Mesenteric fat pad (tissue), 1 donor: ENCODE measurements at places on chromosomes 11 and 22. TPM values are rescaled to one million over a fixed set of nuclear protein-coding genes. Genes with fewer than 3 reads are reported as not detected.
A peak's percentile ranks its signal among the peaks of the same experiment; 100 is the strongest.

DNA sequence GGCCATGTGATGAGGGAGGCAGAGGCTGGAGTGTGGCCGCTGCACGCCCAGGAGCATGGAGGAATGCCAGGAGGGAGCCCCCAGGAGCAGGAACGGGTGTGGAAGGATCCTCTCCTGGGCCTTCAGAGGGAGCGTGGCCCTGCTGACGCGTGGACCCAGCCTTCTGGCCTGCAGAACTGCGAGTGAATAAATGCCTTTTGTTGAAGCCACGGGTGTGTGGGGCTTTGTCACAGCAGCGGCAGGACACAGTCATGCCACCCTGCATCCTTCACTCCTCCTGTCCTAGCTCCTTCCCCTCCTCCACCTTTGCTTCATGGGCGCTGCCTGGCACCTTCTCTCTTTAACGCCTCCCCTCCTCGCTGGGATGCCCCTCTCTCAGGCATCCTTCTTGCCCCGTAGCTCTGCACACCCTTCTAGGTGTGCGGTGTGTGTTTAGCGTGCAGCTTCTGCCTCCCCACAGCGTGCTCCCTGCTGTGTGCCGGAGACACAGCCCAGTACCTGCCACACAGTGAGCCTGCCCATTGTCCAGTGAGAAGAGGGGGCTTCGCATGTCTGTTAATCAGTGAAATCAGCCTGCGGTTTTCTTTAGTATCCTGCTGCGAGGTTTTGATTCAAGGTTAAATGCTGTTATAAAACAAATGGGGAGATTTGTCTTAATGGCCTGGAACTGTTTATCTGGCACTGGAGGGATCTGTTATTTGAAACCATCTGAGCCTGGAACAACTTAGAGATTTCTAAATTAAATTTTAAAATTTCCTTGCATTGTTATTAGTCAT is 459.6 kb downstream of the TBC1D22A start:
- peak; percentile 59 for DNase-seq

DNA sequence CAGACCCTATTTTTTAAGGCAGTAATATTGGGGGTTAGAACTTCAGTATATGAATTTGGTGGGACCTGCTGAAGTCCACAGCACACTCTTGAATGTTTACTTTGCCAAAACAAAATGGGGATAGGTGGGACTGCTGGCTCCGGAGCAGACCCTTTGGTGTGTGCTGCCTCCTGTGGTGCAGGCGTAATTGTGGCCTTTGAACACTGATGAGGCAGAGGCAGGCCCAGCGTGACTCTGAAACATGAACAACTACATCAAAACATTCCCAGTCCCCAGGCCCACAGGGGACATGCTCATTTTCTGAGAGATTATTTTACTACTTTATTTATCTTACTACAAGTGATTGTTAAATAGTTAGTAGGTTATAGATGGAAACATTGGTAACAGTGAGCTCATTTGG is 225.0 kb upstream of the TBCEL start:
- DNase-seq = no peak

- no peak for DNase-seq
Observed at GRCh38 chr11:102846292-102846691, 2.9 kb upstream of the MMP3 start.

- DNase-seq = peak; percentile 72
Observed at GRCh38 chr22:48242461-48242864, 1480.0 kb downstream of the TBC1D22A start.

DNA sequence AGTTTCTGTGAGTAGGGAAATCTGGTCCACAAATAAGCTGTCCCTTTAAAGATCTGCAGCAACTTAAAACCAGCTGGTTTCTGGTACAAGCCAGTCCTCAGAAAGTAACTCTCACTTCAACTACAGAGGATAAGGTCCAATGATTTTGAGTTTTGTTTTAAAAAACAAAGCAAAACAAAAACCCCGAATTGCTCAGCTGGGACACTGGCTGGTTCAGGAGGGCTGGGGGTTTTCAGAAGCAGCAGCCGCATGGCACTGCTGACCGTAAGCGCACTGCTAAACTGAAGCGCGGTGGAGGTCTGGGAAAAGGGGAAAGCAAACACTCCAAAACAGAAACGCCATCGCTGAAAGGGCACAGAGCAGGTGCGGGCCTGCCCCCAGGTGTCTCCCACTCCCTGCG is 59.7 kb downstream of the MICAL3 start:
- DNase-seq = no peak

- DNase-seq = no peak
Observed at GRCh38 chr11:134391656-134392055, 20.4 kb downstream of the B3GAT1 start.

- DNase-seq = no peak
Observed at GRCh38 chr11:67002921-67003411, 20.0 kb upstream of the SYT12 start.

DNA sequence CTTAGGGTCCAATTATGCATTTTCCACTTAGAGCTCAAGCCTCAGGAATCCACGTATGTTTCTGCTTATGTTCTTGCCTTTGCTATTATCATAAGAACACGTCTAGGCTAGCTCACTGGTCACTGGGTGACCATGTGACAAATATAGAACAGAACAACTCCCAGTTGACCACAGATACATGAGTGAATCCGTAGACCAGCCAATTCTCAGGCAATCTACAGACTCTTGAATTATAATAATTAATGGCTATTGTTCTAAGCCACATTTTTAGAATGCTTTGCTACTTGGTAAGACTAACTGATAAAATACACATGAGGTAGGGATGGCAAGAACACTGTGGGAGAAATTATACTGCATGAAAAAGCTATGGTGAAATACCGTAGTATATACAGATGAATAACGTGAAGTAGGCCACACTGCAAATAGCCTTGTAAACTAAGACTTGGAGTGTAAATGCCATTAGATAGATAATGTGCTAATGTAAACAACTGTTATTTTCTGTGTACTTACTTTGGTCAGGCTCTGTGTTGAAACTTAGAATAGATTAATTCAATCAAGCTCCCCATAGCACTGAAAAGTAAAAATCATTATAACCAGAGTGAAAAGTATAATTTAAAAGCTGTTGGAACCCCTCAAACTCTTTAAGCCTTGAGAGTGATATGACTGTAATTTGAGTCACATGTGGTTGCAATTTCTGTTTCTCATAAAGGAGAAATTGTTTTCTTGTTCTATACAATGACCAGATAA is 366.2 kb upstream of the CCDC179 start:
- DNase-seq = no peak

The CBLIF gene
- not detected for total RNA-seq

The PDGFD gene
- total RNA-seq = 37.1 TPM

The SCGB1A1 gene
- total RNA-seq = not detected

The ABTB2 gene
- 6.1 TPM for total RNA-seq

The SELENOM gene
- 160 TPM for total RNA-seq

The BRSK2 gene
- 1.4 TPM for total RNA-seq
